ENCODE measurements at places on chromosomes 11 and 22. TPM values are rescaled to one million over a fixed set of nuclear protein-coding genes. Genes with fewer than 3 reads are reported as not detected.

GRCh38 chr11:133714471-133715375, 130.6 kb downstream of the SPATA19 start:
- no peak for DNase-seq

The KRTAP5-9 gene
- polyA plus RNA-seq: 0.13 TPM

DNA sequence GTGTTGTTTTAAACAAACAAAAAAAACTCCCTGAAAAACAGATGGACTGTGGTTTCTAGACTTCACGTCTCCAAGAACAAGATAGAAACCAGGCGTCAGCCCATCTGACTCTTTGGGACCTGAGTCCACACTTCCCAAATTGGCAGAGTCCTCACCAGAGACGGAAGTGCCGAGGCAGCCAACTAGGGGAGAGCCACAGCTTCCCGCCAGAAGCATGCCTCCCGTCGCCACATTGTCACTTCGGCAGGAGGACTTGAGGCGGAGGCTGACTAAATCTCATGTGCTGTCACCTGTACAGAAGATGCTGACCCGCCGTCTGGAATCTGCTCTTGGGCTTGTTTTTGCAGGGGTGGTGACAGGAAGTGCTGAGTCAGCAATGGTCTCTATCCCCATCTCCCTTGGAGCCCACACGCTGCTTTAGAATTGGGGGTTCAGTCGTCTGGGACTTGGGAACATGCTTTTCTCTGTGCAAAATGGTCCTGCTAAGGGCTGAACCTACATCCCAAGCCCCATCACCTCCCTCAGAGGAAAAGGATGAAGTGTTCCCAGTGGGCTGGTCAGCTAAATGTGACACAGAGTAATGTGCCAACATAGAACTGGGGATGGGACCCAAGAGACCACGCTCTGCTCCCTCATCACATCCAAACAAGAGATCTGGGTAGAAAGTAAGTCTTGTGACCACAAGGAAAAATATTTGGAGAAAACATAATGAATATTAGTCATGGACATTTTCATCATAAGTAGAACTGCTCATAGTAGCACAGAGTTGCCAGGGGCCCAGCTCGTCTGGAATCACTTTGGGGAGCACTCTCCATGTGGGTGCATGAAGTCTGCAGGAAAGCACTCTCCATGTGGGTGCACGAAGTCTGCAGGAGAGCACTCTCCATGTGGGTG, 152.9 kb downstream of the SNX19 start:
- no peak for DNase-seq

DNA sequence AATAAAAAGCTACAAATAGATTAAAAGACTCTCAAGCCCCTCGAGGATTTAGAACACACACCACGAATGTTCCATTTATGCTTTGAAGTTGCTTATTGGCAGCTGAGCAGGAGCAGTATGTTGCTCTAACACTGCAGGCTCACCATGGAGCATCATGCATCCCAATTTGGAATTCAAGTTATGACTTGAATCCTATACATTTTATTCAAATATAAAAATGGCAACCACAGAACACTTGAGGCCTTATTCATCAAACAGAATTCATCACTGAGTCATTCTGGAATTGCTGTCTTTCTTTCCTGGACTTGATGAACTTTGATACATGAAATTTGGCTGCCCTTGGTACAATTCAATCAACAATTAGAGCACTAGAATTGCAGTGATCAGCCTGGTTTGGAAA, 24.5 kb upstream of the BLID start:
- no peak for DNase-seq

DNA sequence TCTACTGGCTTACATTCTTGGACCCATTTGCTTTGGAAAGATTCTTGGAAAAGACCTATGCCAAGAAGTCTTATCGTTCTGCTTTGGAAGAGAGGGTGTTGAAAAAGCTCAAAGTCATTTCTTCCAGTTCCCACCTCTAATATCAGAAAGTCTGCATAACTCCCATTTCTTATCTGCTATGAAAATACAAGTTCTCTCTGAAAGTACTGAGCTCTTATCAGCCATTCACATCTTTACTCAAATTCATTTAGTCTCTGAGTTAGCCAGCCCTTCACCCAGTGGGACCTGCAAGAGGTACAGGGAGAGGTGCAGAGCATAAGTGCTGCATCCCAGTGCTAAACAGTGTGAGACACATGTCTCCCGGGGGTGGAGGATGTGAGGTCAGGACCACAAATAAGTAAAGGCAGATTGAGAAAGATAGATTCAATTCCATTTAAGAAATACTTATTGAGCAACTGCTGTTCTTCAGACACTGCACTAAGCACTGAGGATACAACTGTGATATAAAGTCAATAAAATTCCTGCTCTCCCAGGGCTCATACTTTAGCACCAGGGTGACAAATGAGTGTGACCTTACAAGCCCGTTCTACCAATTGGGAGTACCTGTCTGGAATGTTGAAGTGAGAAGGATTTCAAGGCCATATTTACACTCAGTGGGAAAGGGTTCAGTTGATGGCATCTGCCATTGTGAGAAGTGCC, 76.7 kb downstream of the PISD start:
- DNase-seq: no peak

- no peak for DNase-seq
Measured at GRCh38 chr11:67119585-67120391, 725 bp downstream of the KDM2A start.

DNA sequence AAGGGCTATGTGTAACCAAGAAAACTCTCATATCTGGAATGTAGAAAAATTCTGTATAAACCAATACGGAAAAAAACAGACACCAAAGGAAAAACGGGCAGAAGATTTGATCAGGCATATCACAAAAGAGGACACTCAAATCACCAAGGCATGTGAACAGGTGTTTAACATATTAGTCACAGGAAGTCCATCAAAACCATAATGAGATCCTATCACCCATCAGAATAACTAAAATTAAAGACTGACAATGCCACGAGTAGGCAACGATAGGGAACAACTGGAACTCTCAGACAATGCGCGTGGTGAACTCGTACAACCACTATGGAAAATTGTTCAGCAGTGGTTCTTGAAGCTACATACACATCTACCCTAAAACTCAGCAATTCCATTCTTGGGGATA, 94.5 kb downstream of the MICAL3 start:
- DNase-seq: no peak

The DAGLA gene
- 2.7 TPM for polyA plus RNA-seq

The PTPN5 gene
- 1.3 TPM for polyA plus RNA-seq

GRCh38 chr11:57648801-57649735, 644 bp downstream of the YPEL4 start:
- DNase-seq: no peak

GRCh38 chr11:78651923-78652842, 77.5 kb upstream of the NARS2 start:
- no peak for DNase-seq

DNA sequence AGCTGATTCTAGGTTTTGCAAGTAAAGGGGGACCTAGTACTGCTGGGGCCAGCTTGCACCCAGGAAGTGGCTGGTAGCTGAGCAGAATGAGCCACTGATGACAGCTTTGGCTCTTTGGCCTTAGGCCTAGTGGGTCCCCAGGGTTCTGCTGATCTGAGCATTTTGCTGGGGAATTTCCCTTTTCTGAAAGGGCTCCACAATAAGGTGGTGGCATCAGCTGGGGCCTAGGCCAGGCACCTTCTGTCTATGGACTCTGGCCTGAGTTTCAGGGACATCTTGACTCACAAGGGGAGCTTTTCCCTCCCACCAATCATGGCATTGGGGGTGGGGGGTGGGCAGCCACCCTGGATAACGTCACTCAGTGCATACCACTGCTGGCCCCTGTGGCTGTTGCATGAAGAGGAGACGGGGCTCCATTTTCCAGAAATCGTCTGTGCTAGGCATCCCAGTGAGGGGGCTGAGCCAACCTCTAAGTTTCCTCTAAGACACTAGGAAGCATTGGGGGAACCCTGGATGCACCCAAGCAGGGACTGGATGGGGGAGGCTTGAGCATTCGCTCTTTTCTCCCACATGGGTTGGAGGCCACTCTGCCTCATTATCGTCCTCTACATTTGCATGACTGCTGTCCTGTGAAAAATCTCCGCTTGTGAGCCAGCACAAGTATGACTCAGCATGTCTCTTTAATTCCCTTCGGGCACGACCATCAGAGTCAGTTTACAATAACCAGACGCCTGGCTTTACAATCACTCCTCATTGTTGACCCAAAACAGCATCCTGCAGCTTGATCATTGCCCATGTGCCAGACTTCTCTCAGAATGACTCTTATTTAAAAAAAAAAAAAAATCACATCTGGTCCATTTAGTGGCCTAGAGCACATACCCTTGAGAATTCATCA, 145.0 kb upstream of the THY1 start:
- DNase-seq: no peak

DNA sequence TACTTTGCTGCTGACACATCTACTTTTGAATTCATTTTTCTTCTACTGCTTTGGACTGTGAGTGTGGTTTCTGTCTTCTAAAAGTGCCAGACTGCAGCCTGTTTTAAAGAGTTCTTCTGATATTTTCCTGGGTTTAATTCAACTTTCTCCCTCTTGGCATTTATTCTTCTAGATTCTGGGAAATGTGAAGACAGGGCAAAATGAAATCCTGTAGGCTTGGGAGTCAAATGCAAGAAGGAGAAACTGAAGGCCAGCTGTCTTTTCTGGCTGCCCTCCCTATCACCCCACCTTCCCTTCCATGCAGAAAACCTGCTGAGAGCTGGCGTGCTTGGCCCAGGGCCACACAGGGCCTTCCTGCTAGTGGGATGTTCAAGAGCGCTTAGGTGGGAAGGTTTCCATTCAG, 7.6 kb downstream of the ZNF70 start:
- no peak for DNase-seq

DNA sequence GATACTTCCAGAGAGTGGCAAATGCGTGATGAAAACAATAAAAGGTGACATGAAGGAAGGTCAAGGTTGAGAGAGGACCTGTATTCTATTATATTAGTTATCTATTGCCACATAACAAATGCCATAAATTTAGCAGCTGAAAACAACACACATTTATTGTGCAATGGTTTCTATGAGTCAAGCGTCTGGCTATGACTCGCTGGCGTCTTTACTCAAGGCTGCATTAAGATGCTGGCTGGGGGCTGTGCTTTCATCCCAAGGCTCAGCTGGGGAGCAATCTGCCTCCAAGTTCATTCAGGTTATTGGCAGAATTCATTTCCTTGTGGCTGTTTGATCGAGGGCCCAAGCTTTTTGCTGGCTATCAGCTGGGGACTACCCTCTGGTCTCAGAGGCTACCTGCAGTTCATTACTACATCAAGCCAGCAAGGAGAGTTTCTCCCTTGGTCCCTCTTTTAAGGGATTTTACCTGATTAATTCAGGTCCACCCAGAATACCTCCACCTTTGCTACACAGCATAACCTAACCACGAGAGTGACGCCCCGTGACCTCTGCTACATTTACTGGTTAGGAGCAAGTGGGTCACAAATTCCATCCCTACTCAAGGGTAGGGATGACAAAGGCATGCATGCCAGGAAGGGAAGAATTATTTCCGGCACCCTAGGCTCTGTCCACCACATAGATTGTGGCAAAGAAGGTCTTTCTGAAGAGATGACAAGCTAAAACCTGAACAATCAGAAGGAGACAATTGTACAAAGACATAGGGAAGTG, 549.1 kb downstream of the MN1 start:
- DNase-seq: no peak

The VSIG10L2 gene
- not detected for polyA plus RNA-seq

The CFAP300 gene
- polyA plus RNA-seq: 10.6 TPM

DNA sequence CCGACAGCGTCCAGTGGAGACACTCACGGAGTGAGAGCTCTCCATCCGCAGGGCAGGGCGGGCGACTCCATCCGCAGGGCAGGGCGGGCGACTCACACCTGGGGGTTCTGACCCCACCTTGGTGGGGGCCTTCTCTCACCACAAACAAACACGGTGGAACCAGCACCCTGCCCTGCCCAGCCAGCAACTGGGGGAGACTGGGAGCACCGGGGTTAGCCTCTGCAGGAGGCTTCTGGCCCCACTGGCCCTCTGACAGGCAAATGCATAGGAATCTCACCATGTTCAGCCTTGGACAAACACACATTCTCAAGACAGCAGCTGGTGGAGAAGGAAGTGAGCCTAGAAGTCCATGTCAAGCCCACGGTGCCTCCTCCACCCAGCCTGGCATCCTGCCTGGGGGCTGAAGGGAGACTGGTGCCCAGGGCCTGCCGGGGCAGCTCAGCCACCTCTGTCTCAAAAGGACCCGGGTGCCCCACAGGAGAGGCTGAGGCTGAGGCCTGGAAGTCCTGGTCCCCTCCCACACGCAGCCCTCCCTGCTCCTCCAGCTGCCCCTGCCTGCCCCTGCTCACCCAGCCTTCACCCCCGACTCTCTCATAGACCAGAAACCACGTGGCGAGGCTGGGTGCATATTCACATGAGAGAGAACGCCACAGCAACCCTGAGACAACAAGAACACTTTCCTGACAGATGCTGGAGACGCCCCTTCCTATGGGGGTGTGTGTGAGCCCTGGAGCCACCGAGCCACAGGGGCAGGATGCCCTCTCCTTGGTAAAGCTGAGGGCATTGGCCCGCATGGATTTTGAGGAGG, 98.4 kb upstream of the B3GAT1 start:
- DNase-seq: no peak

- no peak for DNase-seq
Measured at GRCh38 chr22:39655831-39656230, 85.3 kb downstream of the CACNA1I start.

DNA sequence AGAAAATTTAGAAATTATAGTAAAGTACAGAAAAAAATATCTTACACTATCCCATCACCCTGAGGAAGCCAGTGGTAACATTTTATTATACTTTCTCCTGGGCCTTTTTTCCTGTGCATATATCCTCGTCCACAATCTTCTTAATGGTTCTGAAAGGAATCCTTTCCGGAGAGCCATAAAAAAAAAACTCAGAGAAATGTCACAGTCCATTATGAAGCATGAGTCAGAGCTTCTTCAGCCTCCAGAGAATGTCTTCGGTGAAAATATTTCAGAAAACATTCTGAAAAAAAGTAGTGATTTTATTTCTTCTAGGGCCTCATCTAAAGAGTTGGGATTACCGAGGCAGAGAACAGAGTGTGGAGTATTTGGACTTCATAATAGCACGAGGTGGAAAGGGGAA, 163.4 kb downstream of the INSC start:
- DNase-seq: no peak

DNA sequence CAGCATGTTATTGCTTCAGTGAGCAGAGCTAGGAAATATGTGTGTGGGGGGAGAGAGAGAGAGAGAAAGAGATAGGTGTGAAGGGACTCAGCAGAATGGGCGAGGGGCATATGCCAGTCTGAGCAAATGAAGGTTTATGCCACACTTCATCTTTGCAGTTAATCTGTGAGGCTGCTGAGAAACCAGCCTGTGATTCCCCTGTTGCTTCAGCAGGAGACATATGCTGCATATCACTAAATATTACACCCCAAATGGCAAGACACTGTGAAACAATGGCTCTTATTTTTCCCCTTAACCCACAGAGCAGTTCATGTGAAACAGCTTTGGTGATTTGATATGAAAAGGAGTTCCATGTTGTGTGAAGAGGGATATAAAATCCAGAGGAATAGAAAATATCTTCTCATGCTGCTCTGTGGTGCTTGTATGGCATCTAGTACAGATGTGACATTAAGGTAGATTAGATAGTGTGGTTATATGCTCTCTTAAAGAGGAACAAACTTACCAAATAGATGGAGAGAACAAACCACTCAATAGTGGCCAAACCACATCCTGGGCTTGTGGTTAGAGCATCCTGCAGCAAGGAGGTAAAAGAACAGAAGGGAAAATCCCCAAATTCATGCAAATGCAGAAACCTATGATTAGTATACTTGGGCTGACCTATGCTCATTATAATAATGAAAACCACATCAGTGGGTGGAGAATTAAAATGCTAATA, 864.2 kb downstream of the FAM181B start:
- no peak for DNase-seq

- DNase-seq: no peak
Measured at GRCh38 chr11:40204228-40204627, 1255.2 kb downstream of the LRRC4C start.

The DTX4 gene
- polyA plus RNA-seq: 73.5 TPM

GRCh38 chr11:78838417-78838816, 263.8 kb upstream of the NARS2 start:
- no peak for DNase-seq

Measured in right lung (tissue), 10 donors.